ENCODE measurements at places on chromosomes 6 and 20.

DNA sequence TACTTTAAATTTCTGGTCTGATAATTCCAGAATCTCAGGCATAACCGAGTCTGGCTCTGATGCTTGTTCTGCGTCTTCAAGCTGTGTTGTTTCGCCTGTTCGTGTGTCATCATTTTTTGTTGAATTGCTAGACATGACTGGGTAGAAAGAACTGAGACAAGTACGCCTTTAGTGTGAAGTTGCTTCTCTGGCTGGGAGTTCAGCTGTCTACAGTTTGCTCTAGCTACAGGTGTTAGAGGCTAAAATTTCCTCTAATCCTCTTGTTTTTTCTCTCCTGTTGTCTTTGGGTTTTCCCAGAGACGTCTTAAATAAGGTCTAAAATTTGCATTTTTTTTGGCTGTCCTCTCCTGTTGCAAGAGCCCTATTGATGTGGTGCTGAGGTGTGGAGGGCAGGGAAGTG, 100.3 kb downstream of the FAM50B start:
- DNase-seq, result no peak

DNA sequence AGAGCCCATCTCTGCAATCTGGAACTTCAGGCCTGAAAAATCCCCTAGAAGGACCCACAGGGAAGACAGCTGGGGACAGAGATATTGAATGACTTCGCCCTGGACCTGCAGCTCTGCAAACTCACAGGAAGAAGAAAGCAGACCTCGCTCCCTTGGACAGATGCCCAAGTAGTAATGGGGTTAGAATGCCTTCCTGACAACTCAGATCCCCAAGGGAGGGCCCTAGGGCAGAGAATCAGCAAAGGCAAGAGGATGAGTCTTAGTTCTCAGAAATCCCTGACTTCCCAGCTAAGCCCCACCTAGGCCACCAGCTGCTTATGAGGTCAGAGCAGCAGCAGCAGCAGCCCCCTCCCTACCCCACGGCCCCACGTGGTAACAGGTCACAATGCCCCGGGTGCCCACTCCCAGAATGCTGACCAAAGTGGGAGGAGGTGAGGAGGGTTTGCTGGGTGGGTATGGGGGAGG, at the start of gene C20orf141:
Gene C20orf141, plus strand, starts transcription at position 401 of the 465 bp plus-strand sequence. CDS start 198 bp downstream, outside the sequence.
- no peak for DNase-seq

DNA sequence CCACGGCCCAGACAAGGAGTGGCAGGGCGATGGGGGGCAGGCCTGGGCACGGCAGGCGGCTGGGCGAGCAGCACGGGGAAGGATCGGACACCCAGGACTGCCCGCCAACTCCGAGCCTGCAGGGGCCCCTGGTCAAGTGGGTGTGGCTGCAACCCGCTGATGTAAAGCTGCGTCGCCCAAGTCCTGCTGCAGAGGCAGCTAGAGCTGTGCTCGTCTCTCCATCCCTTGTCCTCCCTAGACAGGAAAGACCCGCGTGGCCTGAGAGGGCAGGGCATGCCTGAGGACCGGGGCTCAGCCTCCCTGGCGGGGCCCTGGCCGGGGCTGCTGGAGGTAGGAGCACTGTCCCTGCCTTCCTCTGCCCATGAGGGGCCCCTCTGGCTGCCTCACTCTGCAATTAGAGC, 281.2 kb downstream of the CDH4 start:
- DNase-seq, result no peak

DNA sequence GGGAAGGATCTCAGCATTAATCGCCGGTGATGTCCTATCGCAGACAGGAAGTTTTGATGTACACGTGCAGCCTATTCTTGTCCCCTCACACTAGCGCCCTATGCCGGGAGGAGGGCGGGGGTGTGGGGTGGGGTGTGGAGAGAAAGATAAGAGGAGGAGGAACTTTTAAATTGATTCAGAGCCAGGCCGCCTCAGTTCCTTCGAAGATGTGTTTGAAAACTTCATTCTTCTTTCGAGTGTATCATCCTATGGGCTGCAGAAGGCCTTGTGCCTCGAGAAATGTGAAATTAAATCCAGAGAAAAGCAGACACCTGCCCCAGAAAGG, 2.5 kb upstream of the POU3F2 start:
- DNase-seq, result no peak

GRCh38 chr20:60053818-60054190, 95.6 kb downstream of the CDH26 start:
- no peak for DNase-seq
